ENCODE measurements at places on chromosomes 3 and 15.

- no peak for DNase-seq
Observed at GRCh38 chr15:51094606-51095569, at the start of gene TNFAIP8L3. Gene TNFAIP8L3 (minus strand): TSS chr15:51094906. CDS start chr15:51094595, 311 bp downstream.

DNA sequence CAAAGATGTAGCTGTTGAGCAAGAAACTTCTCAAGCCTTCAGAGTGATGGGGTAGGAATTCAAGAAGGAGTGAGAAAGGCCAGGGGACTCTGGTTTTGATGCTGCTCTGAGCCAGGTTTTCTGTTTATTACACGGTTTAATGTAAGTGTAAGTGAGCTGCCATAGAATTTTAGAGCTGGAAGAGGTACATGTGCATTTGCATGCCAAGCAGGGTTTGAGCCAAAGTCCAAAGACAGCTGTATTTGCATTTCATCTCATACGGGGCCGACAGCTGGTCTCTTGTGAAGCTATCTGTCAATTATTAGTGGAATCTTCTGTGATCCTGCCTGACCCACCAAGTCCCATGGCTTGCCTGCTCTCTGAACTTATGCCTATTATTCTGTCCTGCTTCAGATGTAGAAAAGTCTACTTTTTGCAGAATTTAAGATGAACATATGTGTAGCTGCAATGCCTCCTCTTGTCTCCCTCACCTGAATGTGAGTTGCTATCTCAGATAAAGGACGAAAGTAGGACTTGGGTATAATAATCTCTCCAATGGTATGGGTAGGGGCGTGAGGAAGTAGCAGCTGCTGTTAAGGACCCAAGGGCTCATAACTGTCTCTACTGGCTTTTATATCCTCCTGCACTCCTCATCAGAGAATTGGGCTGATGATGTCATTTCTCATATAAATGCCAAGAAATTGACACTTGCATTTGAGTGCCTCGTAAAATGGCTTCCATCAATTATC is 160.0 kb downstream of the SQOR start:
- no peak for DNase-seq

DNA sequence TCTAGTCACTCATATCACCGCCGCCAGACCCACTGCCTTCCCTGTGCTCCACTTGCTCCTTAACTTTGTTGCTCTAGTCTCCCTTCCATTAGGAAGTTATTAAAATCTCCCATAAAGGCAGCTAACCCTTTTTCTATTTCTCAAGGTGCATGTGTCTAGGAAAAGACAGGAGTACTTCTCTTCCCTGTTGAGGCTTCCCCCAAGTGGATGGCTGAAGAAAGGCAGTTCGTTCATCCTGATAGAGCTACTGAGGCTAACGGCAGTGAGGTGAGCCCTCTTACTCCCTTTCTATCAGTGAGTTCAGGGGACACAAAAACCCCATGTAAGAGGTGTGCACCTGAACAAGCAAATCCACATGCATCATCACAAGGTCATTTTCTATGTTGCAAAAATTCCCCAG is 397.8 kb downstream of the IGSF11 start:
- DNase-seq = no peak

- no peak for DNase-seq
Observed at GRCh38 chr15:56729561-56729960, 3.7 kb downstream of the ZNF280D start.

DNA sequence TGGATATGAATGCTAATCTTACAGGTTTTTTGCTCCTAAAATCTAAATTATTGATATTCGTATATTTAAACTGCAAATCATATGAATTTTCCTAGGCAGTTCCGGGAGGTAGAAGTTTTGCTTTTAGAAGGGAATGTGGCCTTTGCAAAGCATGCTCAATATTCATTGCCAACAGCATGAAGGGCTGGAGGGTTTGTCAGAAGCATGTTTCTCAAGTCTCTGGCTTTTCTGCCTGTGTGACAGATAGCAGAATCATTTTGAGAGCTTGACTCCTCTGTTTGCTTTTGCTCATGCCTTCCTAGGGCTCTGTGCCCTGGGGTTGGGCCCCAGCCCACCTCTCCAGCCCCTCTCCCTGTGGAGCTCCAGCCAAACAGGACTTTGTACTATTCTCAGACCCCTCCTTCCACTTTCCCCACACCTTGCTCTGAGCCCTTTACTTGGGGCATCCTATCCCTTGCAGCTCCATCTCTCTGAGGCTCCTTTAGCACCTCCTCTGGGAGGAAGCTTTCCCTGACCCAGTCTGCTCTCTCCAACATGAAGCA is 91.3 kb downstream of the ARNT2 start:
- no peak for DNase-seq

DNA sequence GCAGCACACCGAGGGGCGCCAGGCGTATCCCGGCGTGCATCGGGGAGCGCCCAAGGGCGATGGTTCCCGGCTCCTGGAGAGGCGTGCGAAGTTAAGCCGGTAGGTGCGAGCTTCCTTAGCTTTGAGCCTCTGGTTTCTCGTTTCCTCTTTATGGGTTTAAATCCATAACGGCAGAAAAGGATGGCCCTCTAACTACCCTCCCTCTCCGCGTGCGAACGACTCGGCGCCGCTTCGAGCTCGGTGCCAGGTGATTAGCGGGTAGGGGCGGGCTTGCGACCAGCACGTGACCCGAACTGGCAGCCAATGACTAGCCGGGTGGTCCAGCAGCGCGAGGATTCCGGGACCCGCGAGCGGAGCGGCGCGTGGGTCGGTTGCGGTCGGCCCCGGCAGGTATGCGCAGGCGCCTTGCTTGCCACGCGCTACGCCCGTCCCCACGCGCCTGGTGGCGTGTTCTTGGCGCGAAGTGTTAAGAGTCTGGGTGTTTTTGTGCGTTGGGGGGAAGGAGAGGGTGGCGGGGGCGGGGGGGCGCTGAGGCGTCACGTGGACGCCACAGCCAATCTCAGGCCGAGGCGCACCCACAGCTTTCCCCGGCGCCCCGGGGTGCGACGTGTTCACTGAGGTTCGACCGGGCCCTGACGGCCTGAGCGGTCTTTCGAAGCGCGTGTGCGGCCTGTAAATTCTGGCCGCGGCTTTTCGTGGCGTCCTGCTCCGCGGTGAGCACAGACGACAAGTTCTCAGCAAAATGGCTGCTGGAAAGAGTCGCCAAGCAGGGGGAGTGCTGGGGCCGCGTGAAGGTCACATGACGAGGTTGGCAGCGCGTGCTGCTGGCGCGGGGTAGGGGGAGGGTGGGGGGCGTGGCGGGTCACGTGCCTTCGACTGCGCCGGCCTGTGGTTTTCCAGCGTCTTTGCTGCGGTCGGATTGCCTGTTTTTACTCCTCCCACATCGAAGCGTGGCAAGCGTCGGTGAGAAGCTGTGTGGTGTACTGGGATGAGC is 38.7 kb upstream of the MGA start:
- peak; percentile 83 for DNase-seq

GRCh38 chr3:110744723-110745122 is 326.9 kb upstream of the NECTIN3 start:
- DNase-seq = no peak

GRCh38 chr3:72538070-72538745 is 310.0 kb downstream of the SHQ1 start:
- no peak for DNase-seq

- DNase-seq = no peak
Observed at GRCh38 chr15:44102675-44103254, 92.3 kb downstream of the FRMD5 start.

- no peak for DNase-seq
Observed at GRCh38 chr15:42239528-42240182, 31.6 kb upstream of the VPS39 start.

DNA sequence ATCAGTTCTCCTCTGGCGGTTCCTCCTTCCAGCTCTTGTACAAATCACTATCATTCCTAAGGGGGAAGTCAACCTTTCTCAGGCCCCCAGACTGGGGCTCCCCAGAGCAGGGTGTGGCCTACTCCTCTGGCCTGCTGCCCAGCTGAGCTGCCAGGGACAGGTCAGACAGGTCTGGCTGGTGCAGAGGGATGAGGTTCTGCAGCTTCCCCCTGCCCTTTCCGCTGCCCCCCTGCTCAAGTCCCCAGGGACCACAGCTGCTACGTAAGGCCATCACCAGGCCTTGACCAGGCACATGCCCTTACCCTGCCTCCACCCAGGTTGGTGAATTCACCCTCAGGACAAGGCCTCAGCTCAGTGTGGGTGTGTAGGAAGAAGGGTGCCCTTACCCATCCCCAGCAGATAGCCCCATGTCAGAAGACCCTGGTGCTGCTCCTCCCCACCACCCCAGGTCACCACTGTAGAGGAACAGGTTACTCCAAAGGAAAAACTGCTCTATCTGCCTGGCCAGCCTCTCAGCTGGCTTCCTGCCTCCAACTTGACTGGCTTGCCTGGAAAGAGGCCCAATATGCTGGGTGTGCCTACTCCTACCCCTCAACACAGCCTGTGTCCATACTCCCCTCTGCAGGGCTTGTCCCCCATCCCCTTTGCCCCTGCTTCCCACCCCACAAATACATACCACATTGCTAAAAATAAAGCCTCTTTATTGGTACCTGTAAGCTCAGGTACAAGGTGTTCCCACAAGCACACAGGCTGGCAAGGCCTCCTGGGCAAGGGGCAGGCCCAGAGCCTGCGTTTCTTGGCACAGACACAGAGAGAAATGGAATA is 12.0 kb downstream of the CSRNP1 start:
- DNase-seq = peak; percentile 61

GRCh38 chr15:83106994-83107840 is at the start of gene TM6SF1:
Gene TM6SF1 (plus strand): TSS chr15:83107645. CDS start chr15:83107681, 36 bp downstream.
- DNase-seq = peak; percentile 6

DNA sequence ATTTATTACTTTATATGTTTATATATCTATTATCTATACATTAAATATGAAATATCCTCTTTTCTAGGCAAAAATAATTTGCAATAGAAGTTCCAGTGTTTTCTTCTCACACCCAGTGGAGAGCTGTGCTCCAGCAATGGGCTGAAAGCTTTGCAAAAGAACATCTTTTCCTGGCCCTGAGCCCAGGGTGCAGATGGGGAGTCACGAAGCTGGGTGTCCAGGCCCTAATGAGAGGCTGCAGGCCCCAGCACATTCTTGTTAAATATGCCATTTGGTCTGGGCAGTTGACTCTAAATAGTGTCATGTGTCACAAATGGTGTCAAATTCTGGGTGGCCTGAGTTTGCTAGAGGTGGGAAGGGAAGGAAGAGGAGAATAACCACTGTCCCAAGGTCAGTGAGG is 5.7 kb downstream of the NTRK3 start:
- DNase-seq = no peak

DNA sequence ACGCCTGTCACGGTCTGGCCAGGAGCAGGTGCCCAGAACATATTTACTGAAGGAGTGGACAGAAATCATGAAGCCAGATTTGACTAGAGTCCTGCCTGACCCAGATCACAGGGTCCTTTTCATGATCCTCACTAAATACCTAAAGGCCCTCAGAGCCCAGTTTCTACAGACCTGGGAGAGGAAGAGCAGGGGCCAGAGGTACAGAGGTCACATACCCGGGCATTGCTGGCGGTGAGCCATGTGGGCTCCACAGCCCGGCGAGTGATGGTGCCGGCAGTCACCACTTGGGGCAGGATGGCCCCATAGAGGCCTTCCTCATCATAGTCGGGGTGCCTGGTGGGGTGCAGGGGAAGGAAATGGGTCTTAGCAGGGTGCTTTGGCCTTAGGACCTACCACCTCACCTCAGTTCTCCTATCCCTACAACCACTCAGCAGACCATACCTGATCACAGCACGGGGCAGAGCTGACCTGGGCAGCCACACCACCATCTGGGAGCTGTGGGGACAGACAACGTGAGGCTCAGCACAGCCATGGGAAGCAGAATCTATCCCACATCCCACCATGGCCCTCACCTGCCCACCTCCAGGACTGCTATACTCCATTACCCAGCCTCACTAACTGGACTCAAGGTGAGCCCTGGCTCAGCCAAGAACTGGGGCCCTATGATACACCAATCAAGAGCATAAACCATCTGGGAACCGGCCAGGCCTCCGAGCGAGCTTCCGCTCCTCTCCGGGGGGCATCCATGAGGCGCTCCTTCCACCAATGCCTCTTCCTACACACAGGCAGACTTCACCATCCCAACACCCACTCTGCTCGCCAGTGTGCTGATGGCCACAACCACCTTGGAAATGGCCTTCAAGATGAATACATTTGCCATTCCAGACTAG is 12.9 kb downstream of the POLG start:
- no peak for DNase-seq

- DNase-seq = no peak
Observed at GRCh38 chr15:89746386-89746780, 4.7 kb downstream of the MESP1 start.

Data from CD4-positive, alpha-beta T cell treated with Interleukin-1 beta for 1 hour (primary cell).